SK-N-DZ (cell line): ENCODE measurements at places on chromosomes 3 and 15.

DNA sequence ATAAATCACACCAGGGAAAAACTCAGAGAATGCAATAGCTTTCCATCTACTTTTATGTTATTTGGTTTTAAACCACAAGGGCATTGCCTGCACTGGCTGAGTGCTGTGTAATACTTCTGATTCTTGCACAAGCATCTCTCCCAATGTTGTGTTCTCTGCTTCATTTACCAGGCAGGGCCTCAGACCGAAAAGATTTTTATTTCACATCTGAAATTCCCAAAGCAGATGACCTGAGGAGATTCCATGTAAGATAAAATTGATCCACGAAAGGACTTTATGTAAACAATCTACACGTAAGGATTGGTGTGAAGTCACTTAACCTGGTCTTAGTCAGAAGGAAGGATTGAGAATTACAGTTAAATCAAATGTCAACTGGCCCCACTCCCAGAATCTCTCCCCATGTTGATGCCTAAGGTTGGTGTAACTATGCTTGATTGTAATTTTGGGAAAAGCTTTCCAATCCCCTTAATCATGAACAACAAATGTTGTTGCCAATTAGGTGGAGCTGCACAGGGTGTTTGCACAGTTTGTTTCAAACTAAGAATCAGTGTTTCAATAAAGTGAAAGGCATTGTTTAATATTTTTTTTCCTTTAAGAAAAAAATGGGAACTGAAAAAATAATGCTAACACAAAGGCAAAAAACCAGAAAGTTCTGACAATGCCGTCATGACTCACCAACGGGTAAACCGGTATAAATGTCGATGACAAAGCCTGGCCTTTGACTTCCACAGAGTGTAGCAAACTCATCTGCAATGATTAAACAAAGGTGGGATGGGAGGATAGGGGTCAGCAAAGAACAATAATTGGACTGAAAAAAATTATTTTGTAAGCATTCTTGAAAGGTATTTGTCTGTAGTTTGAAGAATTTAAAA lies 128.6 kb downstream of the DUT start:
- DNase-seq = no peak

DNA sequence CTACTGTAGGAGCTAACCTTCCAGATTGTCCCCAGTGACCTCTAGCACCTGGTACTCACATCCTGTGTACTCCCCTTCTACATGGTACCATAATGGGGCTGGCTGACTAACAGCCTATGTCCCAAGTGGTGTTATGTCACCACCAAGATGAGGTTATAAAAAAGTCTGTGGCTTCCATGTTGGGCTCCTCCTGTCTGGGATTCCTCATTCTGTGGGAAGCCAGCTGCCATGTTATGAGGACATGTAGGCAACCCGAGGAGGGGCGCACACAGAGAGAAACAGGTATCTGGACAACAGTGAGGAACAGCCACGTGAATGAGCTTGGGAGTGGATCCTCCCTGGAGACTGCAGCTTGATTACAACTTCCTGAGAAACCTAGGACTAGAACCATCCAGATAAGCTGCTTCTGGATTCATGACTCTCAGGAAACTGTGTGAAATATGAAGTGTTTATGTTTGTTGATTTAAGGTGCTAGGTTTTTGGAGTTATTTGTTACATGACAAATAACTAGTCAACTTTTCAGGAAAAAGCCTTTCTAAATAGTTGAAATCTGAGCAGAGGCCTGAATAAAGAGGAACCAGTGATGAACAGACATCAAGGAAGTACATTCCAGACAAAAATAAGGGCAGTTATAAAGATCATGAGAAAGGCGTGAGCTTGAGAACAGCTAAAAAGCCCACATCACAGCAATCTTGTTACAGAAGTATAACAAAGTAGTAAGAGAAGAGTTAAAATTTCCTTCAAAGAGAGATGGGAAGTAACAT lies 21.7 kb downstream of the GOLIM4 start:
- no peak for DNase-seq

- DNase-seq = no peak
Measured at GRCh38 chr3:122697952-122698620, 17.4 kb downstream of the PARP14 start.

DNA sequence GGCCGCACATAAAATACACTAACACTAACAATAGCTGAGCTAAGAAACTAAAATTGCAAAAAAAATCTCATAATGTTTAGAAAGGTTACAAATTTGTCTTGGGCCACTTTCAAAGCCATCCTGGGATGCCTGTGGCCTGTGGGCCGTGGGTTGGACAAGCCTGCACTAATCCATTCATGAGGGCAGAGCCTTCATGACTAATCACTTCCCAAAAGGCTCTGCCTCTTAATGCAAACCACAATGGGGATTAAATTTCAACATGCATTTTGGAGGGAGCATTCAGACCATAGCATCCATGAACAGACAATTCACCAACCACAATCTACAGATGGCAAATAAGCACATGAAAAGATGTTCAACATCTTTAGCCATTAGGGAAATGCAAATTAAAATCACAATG lies 128.2 kb downstream of the SUCLG2 start:
- DNase-seq = no peak

DNA sequence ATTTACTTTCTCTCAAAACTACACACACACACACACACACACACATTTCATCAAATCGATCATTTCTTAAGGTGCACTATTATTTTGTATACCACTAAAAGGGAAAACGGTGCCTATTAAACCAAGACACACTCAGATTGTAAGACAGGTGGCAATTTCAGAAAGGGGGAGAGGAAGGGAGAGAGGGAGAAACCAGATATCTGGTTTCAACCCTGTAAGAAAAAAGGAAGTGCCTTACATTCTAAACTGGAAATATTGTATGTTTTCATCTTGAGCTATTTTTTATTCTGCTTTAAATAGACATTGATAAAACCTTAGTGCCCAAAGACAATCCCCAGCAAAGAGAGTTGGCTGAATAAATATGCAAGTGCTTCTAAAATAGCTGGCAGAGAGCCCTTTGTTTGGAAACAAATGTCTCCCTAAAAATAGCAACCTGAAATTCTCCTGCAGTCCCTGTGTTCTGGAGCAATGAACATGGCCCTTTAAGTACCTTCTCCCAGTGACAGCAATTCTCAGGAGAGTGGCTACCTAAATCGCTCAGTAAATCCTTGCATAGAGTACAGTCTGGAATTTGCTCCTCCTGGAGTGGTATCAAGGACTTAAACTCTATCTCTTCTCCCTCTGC lies 85.7 kb downstream of the RARB start:
- DNase-seq = no peak

- no peak for DNase-seq
Measured at GRCh38 chr3:154378311-154378710, 51.7 kb downstream of the GPR149 start.

GRCh38 chr15:87263871-87264270 lies 992.7 kb downstream of the NTRK3 start:
- no peak for DNase-seq

DNA sequence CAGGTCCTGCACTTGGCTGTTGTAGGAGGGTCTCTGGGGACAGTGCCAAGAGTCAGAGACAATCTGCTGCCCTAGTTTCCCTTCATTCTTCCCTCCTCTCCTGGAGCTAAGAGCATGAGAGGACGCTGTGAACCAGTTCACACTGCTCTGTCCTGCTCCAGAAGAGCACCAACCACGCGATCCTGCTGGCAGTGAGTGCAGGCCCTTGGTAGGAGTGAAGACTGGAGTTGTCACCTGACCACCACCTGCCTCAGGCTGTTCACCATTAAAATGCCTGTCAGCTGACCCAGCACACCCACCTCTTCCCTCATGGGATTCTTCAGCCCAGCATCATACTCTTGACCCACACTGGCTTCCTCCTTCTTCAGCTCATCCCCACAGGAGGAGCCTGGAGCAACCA lies 2.9 kb downstream of the TM6SF1 start:
- DNase-seq = no peak

GRCh38 chr3:23800731-23801130 lies 5.0 kb upstream of the UBE2E1 start:
- no peak for DNase-seq

GRCh38 chr3:134972836-134973455 lies 177.9 kb downstream of the EPHB1 start:
- no peak for DNase-seq

GRCh38 chr3:55588146-55588765 lies 101.2 kb upstream of the WNT5A start:
- DNase-seq = no peak

DNA sequence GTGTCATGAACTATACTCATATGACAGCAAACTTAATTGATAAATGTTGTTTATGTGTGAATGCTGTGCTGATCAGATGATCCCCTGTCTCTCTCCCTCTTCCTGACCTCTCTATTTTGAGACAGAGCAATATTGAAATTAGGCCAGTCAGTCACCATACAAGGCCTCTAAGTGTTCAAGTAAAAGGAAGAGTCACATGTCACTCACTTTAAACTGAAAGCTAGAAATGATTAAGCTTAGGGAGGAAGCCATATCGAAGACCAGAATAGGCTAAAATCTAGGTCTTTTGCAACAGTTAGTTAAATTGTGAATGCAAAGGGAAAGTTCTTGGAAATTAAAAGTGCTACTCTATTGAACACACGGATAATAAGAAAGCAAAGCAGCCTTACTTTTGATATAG lies 498.6 kb downstream of the ZPLD1 start:
- no peak for DNase-seq

- no peak for DNase-seq
Measured at GRCh38 chr15:75019916-75020315, 3.5 kb upstream of the PPCDC start.

DNA sequence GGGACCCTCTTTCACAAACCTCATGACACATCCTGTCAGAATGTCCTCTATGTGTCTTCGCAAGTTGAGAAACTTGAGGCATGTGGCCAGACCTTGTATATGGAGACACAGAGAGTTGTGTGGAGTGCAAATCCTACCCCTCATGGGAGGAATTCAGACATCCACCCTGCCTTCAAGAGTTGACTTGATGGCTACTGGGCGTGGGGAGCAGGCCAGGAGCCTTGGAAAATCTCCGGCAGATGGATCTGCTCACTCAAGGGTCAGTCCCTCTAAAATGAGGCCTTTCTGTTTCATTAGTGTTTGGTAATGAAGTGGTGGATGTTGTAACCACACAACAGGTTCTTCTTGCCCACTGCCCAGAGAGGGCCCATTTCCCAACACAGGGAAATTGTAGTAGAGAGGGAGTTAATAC lies 79.0 kb downstream of the ASB7 start:
- no peak for DNase-seq

GRCh38 chr3:100455841-100456550 lies 36.4 kb upstream of the TMEM45A start:
- DNase-seq = no peak

DNA sequence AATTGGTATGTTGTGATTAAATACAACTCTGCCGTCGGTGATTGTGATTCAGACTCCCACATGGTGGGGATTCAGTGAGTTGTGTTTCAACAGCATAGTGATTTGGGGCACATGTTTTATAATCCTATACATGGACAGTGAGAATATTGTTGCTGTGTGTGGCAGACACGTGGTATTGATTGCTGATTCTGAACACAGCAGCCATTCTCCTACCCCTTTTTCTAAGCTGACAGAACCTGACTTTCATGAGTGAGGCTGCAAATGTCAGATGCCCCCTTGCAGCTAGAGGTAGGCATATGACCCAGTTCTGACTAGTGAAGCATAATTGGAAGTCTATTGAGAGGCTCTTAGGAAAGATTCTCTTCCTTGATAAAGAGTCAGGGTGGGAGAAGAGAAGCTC lies 155.0 kb upstream of the STRIT1 start:
- DNase-seq = no peak

DNA sequence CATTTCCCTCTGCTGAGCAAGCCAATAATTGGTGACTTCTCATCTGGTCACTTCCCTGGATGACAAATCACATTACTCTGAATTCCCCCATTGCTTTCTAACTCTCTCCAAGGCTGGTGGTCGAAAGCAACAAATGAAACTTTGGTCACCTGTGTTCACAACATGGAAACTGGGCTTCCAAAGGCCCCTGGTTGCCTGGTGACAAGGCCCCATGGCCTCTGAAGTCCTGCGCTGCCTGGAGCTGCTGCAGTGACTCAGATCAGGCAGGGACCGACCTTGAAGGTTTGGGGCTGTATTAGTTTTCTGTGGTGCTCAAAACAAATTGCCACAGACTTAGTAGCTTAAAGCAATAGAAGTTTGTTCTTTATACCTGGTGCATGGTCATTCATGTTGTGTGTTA lies 345.3 kb downstream of the WDR72 start:
- DNase-seq = no peak

- no peak for DNase-seq
Measured at GRCh38 chr3:167184511-167184910, 195.6 kb downstream of the ZBBX start.

- DNase-seq = no peak
Measured at GRCh38 chr3:143035466-143036211, 34.3 kb downstream of the U2SURP start.
